ENCODE measurements at places on chromosomes 12 and 14.

- no peak for DNase-seq
These were observed 27.5 kb downstream of the ITPR2 start for GRCh38 chr12:26805401-26805971.

DNA sequence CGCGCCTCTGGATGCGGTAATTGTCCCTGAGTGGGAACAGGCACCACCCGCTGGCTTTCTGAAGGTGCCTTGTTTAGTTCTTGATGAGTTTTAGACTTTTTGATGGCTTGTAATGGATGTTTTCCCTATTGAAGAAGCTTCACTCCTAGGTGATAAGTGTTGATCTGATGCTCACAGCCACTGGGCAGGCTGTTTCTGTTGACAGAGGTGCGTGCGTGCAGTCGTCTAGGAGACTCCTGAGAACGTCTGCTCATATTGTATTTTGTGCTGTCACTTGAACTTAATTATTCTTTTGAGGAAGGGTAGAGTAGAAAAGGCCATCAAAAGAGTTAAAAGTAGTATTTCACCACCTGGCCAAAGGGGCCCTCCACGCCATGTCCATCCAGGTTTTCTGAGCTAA lies 70.5 kb downstream of the EP400 start:
- no peak for DNase-seq

- no peak for DNase-seq
These were observed 15.8 kb downstream of the PCNX4 start for GRCh38 chr14:60107477-60107876.

DNA sequence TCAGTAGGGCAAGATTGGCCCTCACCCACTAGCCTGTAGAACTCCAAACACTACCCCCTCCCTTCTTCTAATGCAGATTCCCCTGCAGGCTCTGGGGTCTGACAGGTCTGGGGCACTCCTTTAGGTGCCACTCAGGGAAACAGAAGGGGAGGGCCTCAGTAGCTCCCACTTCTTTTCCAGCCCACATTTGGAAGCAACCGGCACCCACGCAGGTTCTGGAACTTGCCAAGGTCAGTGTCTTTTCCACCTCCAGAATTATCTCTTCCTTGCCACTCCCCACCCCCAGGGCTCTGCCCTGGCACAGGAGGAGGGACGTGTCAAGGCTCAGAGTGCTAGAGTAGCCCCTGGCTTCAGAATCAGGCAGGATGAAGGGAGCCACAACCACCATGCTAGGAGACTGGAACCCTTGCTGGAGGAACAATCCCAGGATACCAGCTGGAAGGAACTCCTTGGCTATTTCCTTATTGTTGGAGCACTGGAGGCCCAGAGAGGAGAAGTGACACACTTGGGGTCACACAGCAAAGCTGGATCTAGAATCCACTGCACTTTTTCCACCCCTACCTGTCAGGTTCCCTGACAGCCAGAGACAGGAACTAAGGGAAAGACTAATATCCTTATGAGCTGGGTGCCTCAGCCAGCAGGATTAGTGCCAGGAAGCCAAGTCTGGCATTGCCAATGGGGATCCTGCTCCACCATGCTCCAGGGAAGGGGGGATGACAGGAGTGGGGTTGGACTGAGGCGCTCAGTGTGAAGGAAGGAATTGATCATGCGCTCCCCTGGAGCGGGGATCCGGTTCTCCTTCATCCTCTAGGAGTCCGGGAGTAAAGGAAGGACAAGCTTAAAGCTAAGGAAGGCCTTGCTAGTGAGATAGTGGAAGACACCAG lies 1.8 kb upstream of the FIGNL2 start:
- DNase-seq, result no peak

GRCh38 chr14:55092341-55092740 lies 36.7 kb upstream of the LGALS3 start:
- no peak for DNase-seq

GRCh38 chr12:124901003-124901402 lies 13.4 kb downstream of the UBC start:
- DNase-seq, result no peak

DNA sequence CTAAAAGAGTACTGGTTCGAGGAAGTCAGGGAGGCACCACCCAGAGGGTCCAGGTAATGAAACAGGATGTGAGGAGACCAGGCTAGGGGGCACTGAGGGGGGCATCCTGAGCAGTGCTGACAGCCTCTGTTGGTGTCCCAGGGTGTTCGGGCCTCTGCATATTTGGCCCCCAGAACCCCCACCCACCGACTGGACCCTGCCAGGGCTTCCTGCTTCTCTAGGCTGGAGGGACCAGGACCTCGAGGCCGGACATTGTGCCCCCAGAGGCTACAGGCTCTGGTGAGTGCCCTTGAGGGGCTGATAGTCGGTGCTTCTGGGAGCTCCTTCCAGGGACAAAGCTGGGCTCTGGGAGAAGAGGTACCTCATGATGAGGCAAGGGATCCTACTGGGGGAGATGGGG lies 2.6 kb downstream of the TROAP start:
- DNase-seq, result no peak

DNA sequence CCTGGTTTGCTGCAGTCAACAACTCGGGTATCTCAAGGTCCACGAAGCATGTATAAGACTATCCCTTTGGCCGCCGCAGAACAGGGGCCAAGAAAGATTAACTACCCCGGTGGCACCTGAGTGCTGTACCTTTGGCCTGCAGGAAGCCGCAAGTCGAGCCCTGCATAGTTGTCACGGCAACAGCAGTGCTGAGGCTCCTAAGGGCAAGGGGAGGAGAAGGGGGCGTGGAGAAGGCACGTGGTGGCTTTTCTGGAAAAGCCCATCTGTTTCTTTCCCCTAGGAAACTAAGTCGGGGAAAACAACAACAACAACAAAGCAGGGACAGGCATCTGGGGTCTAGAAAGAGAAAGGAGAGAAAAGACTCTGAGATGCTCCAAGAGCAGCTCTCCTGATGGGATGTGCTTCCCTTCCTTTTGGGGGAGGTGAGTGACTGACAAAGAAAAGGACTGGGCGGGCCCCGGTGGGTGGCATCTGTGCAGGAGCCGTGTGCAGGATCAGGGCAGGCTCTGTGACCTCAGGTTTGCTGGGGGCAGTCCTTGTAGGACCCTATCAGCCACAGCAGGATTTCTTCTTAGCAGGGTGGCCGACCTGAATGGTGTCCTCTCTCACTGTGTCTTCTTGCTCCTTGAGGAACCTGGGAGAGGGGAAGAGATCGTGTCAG lies 123.9 kb downstream of the PRMT8 start:
- no peak for DNase-seq

DNA sequence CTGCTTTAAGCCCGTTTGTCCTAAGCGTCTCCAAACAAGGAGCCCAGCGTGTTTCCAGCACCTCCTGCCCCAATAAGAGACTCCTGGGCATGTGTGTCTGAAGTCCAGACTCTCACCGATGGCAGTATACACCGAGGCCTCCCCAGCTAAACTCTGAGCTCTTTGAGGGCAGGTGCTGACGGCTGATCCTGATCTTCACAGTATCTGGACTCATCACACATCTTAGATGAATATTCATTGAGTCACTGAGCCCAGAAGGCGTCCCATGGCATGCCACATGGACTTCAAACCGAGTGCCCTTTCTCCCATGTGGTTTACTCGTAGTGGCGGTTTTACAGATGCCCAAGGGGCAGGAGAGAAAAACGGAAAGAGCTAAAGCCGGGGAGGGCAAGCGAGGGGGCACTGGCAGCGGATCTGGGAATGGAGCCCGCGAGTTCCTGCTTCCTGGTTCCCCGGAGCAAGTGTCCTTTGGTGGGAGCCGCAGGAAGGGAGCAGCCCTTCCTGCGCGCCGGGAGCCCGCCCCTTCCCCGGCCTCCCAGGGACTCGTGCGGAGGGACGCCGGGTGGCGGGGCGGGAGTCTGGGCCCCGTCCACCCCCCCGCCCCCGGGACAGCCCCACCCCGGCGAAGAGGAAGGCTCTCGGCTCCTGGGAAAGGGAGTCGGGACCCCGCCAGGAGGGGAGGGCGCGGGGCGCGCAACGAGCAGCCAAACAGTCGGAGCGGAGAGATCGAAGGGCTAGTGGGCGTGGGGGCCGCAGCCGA lies 585 bp upstream of the TEAD4 start:
- DNase-seq, result no peak

DNA sequence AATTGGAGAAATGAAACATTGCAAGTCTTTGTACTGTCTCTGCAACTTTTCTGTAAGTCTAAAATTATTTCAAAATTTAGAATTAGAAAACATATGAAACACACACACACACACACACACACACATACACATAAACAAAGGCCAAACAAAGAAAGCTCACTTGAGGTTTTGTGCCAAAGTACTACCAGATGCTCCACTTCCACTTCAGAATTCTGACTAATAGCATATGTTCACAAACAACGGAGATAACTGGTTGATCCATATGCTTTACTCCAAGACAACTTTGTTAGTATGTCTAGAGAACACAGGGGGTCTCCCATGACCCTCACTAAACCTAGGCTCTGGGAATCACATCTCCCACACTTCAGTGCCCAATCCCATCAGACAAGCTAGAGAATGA lies 133.8 kb upstream of the CLEC14A start:
- DNase-seq, result no peak

DNA sequence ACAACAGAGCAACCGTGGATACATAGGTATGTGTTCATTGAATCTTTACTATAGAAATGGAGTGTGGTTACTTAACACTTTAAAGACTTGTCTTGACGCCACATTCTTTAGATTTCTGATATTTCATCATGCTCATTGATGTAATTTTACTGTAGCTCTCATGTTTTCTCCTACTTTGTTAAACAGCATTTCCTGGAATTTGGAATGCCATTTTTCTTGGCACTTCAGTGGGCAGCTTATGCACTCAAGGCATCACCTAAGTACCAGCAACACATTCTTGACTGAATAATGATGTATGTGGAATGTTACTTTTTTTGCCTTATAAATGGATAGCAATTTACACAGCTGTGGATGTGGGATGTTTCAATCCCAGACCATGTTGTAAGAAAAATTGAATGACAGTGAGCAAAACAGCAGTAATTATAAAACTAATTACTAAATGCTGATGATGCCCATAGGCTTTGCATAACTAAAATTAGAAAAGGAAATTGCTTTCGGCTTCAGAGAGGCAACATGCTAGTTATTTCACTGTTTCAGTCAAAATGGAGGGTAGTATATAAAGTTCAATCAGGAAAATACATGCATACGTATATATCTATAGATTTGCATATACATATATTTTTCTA lies 298.5 kb downstream of the NPAS3 start:
- DNase-seq, result no peak

DNA sequence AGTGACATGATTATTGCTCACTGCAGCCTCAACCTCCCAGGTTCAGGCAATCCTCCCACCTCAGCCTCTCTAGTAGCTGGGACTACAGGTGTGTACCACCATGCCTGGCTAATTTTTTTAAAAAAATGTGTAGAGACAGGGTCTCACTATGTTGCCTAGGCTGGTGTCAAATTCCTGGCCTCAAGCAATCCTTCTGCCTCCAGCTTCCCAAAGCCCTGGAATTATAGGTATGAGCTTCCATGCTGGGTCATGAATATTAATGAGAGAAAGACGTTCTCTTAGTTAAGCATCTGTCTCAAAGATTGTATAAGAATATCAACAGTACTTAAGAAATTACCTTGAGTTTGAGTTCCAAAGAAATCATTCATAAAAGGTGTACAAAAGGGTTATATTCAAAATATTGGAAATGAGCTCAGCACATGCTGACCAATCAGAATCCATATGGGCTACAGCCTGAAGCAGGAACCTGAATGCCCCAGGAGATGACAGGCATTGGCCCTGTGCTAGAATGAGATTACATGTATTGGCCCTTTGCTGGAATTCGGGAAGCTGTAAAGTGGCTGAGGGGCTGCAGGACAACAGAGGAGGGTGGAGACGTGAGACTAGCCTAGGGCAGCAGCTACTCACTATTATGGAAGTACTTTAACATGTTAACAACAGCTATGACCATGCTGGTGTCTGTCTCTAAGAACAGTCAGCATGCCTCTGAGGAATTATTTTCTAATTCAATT lies 157.0 kb upstream of the CPNE8 start:
- no peak for DNase-seq

- DNase-seq, result no peak
These were observed 244.9 kb upstream of the DIO2 start for GRCh38 chr14:80456209-80456608.

- DNase-seq, result peak; percentile 25
These were observed 233.2 kb downstream of the NRXN3 start for GRCh38 chr14:78403278-78403815.

DNA sequence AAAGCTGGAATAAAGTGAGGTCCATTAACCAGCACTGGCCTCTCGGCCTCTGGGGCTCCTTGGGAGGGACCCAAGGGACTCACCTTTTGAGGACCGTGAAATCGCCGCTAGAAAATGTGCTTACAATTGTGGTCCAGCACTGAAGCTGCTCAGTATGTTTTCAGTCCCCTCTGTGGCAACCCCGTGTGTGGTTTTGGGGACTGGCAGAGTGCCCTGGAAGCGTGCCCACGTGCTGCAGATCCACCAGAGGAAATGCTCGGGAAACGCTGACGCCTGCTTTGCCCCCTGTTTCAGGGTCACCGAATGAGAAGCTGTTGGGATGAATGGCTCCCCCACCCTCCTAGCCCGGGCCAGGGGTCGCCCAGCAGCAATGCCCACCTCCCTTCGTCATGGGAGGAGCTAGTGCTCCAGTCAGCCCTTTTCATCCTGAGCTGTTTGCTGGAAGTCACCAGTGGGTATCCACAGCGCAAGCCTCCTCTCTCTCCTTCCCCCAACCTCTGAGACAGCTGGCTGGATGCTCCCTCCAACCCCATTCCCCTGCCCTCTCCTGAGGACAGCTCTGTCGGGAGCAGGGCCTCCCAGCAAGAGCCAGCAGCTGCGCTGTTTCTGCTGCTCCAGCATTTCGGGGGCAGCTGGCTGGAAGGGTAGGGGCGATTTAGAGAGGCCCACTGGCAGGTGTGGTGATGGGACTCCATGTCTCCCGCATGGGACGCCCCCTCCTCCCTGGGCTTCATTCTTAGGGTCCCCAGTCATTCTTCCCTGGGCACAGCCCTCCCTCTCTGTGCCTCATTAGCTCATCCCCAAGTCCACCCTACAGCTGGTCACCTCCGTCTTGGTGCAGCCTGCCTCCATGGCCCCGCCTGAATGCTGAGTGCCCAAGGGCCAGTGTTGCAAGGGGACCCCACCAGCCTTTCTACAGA lies 33.2 kb upstream of the PPP1R13B start:
- DNase-seq, result no peak

GRCh38 chr12:16187660-16188059 lies 89.8 kb downstream of the SLC15A5 start:
- no peak for DNase-seq

GRCh38 chr14:36477266-36477665 lies 42.8 kb downstream of the NKX2-1 start:
- no peak for DNase-seq

DNA sequence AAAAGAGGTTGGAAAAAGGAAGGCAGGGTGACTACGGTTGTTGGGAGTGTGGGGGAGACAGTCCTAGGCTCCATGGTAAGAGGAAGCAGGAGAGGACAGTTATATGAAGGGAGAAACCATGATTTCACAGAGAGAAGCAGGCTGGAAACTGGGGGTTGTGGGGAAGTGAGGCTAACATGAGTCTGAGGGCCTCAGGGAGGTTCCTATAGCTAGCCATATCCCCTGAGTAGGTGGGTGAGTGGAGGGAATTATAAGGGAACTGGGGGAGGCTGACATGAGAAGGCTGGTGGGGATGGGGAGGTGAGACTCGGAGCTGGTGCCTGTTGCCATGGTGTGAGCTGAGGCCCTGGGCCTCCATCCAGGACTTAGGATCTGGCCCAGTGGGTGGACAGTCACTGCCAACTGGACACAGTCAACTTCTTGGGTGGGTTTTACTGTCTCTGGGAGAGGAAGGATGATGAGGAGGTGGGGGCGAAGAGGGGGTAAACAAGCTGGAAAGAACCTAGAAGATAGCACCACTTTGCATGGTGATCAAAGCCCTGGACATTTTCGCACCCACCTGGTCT lies 1.4 kb downstream of the RNASE13 start:
- no peak for DNase-seq

- no peak for DNase-seq
These were observed 41.9 kb downstream of the PELI2 start for GRCh38 chr14:56160088-56160487.

GRCh38 chr14:39974036-39974435 lies 541.8 kb upstream of the FBXO33 start:
- DNase-seq, result peak; percentile 6

Data from GM13977 (cell line).